ENCODE measurements at places on chromosomes 1 and 21.

GRCh38 chr1:61504305-61504704 is 220.6 kb downstream of the TM2D1 start:
- no peak for DNase-seq

GRCh38 chr21:28480470-28480869 is 512.2 kb downstream of the LTN1 start:
- DNase-seq: no peak

- no peak for DNase-seq
Measured at GRCh38 chr1:75115654-75116053, 18.5 kb upstream of the LHX8 start.

GRCh38 chr1:50976111-50976889 is 6.3 kb downstream of the CDKN2C start:
- no peak for DNase-seq

DNA sequence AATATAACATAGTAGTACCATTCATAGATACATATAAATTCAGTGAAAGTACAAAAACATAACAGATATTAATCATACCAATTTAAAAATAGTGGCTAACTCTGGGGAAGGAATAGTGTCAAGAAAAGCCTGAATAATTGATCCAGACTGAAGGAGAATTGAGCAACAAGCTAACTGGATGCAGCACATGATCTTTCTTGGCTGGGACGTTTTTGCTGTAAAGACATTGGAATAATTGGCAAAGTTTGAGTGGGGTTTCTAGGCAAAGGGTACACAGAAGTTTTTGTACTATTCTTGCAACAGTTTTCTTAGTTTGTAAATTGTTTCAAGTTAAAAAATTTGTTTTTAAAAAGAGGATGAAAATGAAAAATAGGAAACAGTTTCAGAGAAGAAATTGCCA is 2.6 kb upstream of the SH3GLB1 start:
- no peak for DNase-seq

DNA sequence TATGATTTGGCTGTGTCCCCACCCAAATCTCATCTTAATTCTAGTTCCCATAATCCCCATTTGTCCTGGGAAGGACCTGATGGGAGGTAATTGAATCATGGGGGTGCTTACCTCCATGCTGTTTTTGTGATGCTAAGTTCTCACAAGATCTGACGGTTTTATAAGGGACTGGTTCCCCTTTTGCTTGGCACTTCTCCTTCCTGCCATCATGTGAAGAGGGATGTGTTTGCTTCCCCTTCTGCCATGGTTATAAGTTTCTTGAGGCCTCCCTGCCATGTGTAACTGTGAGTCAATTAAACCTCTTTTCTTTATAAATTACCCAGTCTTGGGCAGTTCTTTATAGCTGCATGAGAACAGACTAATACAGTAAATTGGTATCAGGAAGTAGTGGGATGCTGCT is 114.1 kb downstream of the ZNF648 start:
- no peak for DNase-seq

DNA sequence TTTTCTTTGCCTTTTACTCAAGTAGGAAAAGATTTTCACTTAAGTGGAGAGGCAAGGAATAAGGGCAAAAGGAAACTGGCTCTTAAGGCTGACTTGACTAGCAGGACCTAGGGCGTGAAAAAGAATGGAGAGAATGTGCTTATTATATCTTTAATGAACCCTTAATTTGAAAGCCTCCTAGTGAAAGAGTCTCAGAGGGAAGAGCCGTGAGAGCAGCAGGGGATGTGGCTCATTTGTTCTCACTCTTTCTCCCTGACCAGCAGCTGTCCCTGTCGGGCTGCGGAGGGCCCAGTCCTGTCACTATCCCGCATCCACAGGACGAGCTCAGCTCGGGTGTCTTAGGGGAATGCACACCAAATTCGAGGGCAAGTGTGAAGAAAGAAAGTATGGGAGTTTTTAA is 180.1 kb downstream of the EDEM3 start:
- DNase-seq: no peak
